ENCODE measurements at places on chromosomes 3 and 15.

- no peak for DNase-seq
These were observed 50.8 kb upstream of the PSMD6 start for GRCh38 chr3:64074060-64074459.

DNA sequence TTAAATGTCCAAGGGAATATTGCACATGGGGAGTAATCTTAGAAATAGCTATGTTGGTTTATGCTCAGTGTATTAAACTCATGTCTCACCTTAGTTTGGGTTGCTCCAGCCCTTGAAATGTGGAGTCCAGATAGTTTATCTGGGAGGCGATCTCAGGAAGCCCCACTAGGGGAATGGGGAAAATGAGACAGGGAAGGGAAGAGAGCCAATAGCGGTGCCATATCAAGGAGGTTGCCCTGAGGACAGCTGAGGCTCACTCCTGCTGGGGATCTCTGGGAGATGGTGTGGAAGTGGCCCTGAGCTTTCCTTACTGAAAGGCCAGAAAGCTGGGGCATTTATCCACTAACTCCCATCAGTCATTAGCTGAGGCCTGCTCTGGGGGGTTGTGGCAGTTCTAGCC lies 43.3 kb upstream of the POLR2M start:
- DNase-seq: no peak

GRCh38 chr15:65292938-65293518 lies 2.8 kb upstream of the RNU5A-1 start:
- DNase-seq: no peak

DNA sequence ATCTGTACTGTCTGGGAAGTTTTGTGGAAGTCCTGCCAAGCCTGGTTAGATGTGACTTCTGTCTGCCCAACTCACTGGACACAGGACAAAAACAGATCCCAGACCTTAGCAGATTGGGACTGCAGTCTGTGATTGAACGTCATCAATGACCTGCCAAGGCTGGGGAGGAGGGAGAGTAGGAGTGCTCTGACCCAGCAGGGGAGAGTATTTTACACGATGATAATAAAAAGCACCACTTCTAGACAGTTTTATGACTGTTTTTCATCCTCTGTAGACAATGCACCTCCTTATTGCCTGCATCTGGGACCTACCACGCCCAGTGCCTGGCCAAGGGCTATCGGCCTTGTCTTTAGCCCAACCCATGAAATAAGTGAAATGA lies 102.3 kb upstream of the NR2E3 start:
- no peak for DNase-seq

GRCh38 chr3:99644746-99645145 lies 6.4 kb downstream of the COL8A1 start:
- DNase-seq: no peak

DNA sequence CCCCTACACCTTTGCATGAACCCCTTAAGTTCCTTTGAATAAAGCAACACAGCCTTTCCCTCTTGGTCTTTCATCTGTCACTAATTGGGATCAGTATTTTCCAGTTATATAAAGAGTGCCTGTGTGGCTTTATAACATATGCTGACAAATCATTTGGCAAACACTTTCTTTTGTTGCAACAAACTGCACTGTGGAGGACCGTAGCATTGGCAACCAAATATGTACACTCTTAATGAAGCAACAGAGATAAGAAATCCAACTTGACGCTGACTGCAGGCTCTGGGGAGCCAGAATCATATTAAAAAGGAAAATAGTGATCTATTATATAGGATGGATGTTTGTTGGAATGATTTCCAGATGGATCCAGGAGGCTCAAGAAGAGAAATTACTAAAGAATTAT lies 120.1 kb upstream of the PRICKLE2 start:
- no peak for DNase-seq

- no peak for DNase-seq
These were observed 35.9 kb downstream of the CCK start for GRCh38 chr3:42229942-42230688.

GRCh38 chr3:89171687-89172545 lies 64.5 kb downstream of the EPHA3 start:
- no peak for DNase-seq

GRCh38 chr3:112011376-112011940 lies 12.7 kb downstream of the TAGLN3 start:
- no peak for DNase-seq

- no peak for DNase-seq
These were observed 38.5 kb downstream of the ZBTB20 start for GRCh38 chr3:115108614-115109013.

GRCh38 chr3:190443257-190443656 lies 6.4 kb downstream of the TMEM207 start:
- DNase-seq: no peak

DNA sequence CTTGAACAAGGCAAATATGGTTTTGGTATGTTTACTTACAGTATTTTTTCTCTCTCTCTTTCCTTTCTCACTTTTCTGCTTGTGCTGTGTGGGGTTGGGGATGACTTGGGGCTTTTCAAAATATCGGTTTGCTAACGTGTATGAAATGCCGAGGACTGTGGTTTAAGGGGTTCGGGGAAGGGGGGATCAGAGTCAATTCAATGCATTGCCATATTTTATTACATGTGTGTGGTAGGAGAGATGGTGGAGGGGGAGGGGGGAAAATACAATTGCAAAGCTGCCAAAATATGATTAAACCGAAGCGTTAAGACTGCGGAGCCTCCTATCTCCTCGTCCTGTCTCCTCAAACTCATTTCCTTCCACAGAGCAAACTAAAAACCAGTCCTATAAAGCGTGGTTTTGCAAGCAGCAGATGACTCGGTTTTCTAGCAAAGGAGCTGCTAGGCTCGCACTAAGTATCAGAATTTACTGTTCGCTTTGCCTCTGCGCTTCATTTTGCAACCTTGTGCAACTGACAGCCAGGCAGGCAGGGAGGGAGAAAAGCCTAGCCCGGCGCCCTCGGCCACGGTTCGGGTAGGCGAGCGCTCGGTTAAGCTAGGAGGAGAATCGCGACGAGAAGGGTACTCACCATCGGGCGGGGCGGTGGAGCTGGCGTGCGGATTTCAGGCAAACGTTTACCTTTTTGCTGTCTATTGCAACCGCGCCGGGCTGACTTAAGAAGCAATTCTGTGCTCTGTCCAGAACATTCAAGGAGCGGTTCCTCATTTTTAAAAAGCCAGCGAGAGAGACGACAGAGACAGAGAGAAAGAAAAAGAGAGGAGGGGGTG lies 4.0 kb upstream of the NR2F2 start:
- peak; percentile 76 for DNase-seq
